ENCODE measurements at places on chromosomes 12 and 14. TPM values are rescaled to one million over a fixed set of nuclear protein-coding genes. Genes with fewer than 3 reads are reported as not detected.

ZNF84 gene
- total RNA-seq = 11.4 TPM

TPPP2 gene
- total RNA-seq = not detected

PTGDR gene
- not detected for total RNA-seq

VWF gene
- total RNA-seq = 0.06 TPM

ULK1 gene
- total RNA-seq = 8.2 TPM

CFAP251 gene
- total RNA-seq = 4.6 TPM

TCL1B gene
- not detected for total RNA-seq

EFS gene
- total RNA-seq = 15.2 TPM

BCL11B gene
- 0.23 TPM for total RNA-seq

SRRM4 gene
- total RNA-seq = not detected

NKX2-1 gene
- total RNA-seq = not detected

OTUB2 gene
- 15.0 TPM for total RNA-seq

DNA sequence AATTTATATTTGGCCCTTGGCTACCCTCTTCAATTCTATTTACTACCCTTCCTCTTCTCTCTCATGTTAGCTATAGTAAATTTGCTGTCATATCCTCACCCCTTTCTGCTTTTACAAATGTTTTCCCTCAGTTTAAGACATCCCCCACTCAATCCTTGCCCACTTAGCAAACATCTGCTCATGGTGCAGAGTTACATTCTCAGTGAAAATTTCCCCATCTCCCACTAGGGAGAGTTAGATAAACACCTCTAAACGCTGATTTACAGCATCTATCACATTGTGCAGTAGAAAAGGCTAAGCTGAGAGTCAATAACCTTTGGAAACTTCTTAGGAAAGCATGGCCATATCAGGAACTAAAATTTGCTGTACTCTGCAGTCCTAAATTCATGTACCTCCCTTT is 69.0 kb downstream of the DENND5B start:
- no peak for DNase-seq

- no peak for DNase-seq
Observed at GRCh38 chr12:124626971-124627411, 59.6 kb upstream of the NCOR2 start.

- DNase-seq = no peak
Observed at GRCh38 chr12:102736328-102736727, 180.7 kb downstream of the PAH start.

DNA sequence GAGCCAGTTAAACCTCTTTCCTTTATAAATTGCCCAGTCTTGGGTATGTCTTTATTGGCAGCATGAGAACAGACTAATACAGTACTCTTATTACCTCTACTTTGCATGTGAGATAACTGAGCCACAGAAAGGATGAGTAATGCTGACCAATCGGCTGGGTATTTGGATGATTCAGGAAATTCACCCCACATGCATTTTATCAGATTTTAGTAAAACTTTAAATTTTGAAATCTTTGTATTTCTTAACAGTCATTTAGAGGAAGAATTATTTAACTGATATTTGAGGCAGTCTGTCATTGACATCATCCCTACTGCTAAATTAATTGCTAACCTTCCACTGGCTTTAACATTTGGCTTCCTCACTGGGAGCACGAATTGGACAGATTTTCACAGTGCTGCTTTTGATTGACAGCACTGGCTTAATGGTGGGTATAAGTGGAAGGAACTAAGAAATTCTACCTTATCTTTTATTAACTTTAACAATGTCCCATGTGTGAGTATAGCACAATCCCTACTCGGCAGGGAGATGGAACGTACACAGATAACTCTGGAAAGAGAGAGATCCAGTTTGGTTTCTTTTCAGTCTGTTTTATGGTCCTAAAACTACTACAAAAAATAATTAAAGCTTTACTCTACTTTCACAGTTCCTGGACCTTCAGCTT is 261.0 kb downstream of the DACT1 start:
- peak; percentile 64 for DNase-seq

DNA sequence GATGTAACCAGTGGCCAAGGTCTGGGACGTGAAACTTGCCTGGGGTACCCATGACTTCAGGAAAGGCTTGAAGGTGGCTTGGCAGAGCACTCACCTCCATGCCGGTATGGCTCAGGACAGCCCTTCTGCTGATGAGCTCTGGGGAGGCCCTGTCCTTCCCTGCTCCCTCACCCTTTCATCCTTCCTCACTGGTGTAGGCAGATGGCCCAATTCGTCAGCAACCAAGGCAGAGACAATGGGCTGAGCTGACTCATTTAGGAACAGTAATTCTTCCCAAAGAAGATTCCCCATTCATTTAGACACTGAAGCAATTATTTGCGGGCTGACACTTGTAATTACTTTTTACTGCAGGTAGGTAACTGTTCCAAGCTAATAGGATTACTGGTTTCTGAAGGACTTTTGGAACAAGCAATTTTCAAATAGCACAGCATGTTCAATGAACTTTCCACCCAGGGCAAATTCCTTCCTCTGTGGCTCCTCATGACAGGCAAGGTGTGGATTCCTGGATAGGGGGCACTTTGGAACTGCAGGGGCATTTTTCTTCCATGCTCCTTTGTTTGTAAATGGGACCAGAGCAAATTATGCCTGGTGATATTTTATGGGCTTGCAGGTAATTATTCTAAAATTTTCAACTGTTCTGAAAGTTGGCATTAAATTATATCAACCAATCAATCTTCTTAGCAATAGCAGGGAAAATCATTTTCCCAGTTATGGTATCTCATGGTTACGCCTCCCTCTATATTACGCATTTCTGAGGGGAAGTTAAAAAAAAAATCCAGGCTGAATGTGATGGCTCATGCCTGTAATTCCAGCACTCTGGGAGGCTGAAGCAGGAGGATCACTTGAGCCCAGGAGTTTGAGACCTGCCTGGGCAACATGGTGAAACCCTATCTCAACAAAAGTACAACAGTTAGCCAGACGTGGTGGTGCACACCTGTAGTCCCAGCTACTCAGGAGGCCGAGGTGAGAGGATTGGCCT is 24.1 kb upstream of the NRDE2 start:
- no peak for DNase-seq

- no peak for DNase-seq
Observed at GRCh38 chr12:52613384-52614030, 4.9 kb downstream of the KRT73 start.

DNA sequence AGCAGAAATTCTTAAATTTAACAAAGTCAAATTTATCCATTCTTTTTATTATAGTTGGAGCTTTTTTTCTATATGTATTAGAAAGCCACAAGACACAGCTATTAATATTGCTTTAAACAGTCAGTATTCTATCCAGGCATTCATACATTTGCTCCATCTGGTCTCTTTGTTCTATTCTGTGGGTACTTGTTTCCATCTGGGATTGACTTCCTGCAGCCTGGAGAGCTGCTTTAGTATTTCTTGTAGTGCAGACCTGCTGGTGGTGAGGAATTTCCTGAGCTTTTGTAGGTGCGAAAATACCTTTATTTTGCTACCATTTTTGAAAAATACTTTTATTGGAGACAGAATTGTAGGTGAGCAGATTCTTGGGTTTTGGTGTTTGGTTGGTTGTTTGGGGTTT is 29.0 kb downstream of the CCDC60 start:
- DNase-seq = no peak

DNA sequence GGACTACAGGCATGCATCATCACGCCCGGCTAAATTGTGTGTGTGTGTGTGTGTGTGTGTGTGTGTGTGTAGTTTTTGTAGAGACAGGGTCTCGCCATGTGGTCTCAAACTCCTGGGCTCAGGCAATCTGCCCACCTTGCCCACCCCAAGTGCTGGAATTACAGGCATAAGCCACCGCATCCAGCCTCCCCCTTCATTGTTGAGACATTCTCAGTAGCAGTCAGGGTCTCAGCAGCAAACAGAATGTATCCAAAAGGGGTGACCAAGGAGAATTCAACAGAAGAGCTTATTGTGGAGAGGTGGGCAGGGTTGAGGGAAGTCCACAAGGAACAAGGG is 37.3 kb upstream of the PLEKHG6 start:
- DNase-seq = no peak

DNA sequence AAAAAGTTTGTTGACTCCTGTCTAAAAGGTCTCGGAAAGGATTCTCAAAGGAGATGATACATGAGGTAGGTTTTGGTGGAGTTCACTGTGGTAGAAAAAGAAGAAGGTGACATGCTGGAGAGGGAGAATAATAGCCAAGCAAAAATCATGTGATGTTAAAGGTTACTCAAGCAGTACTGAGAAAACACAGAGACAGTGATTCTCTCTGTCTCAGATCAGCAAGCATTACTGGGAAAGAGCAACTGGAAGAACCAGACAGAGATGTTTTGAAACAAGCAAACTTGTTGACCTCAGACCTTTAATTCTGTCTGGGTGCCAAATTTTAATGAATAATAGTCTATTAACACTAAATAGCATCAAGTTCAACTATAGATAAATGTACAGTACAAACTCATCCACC is 183.5 kb upstream of the PLEKHG7 start:
- peak; percentile 72 for DNase-seq

DNA sequence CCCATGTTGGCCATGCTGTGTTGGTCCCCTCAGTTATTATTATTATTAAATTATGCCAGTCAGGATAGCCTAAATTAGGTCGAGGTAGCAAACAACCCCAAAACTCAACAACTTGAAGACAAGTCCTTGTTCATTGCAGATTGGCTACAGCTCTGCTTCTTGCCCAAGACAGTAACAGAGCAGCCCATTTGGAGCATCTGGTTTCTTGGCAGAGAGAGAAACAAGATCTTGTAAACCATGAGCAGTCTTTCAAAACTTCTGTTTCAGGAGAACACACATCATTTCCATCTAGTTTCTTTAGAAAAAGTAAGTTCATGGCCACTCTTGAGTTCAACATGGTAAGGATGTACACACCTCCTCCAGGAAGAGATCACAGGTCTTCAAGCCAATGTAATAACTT is 52.3 kb downstream of the E2F7 start:
- DNase-seq = no peak

DNA sequence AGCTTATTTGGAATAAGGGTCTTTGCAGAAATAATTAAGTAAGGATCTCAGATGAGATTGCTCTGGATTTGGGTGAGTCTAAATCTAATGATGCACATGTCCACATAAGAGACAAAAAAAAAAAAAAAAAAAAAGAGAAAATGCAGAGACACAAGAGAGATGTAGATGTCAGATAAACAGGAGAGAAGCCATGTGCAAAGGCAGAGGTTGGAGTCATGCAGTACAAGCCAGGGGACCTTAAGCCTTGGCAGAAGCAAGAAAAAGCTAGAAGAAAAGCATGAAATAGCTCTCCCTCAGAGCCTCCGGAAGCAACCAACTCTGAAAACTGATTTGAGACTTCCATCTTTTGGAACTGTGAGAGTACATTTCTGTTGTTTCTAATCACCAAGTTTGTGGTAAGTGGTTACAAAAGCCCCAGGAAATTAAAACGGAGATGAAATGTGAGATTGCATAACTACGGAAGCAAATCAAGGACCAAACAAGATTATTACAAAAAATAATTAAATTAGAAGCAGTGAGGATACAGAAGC is 1304.0 kb upstream of the SEL1L start:
- DNase-seq = no peak

GRCh38 chr12:89161557-89161956 is 190.7 kb downstream of the DUSP6 start:
- DNase-seq = no peak

- DNase-seq = no peak
Observed at GRCh38 chr12:6703631-6704030, 3.0 kb upstream of the PIANP start.

DNA sequence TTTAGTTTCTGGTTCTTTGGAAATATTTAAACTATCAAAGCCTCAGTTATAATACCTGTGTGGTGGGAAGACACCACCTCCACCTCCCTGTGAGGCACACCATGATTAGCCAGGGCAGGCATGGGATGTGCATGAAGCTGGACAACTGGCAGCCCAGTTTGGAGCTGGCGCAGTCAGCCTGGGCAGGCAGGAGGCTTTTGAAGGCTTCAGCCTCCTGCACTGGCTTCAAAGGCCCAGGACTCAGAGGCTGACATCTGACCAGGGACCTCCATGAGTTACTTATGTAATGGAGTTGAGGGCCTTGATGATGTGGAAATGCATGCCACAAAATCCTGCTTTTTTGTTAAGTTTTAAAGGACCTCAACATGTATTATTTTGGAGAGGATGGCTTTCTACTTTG is 30.3 kb downstream of the C14orf132 start:
- no peak for DNase-seq

DNA sequence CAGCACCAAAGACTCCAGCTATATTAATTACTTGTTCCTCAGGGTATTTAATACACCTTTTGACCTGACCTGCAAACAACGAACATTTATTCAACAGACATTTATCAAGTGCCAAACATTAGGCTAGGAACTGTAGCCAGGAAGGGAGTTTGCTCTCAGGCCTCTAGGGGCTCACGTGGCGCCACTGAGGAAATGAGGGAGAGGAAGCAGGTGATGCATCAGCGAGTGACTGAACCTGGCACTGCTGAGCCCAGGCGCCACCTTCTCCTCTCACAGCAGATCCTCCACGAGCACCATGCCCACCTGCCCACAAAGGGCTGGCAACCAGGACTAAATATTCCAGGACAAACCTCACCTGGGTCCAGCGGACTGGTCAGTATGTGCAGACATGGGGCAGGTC is 50.2 kb downstream of the SETD3 start:
- no peak for DNase-seq

DNA sequence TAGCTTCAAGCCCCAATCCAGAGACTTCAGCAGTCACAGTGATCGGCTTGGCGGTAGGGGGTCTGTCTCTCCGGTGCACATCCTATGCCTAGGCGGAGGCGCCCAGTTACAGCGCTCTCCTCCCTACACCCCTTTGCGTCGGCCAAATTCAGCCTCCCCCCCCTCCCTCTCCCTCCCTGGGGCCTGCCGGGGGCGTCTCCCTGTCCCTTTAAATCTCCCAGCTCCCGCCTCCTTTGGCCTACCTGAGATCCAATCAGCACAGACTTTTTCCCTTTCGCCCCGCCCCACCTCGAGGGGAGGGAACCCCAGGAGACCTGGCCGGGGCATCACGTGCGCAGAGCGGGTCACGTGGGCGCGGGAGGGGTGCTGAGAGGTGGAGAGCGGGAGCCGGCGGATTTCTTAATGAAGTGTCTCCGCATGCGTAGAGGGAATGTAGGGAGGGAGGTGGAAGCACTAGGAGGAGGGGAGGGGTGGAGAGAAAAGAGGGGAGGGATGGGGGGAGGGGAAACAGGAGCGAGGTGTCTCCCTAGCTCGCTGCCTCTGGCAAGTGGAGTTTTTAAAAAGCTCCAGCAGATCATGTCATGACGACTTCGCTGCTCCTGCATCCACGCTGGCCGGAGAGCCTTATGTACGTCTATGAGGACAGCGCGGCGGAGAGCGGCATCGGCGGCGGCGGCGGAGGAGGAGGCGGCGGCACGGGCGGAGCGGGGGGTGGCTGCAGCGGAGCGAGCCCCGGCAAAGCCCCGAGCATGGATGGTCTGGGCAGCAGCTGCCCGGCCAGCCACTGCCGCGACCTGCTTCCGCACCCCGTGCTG is at the start of gene HOXC13:
TSS of gene HOXC13 (plus strand) at position 506 of the 815 bp plus-strand sequence. CDS start at position 582, 76 bp downstream.
- DNase-seq = peak; percentile 12

GRCh38 chr14:58639198-58639565 is 1.4 kb downstream of the DACT1 start:
- no peak for DNase-seq

- no peak for DNase-seq
Observed at GRCh38 chr14:99720941-99721791, 37.1 kb downstream of the CYP46A1 start.

GRCh38 chr12:19238540-19238939 is 109.0 kb downstream of the PLEKHA5 start:
- DNase-seq = no peak

GRCh38 chr14:74596741-74597450 is 15.1 kb downstream of the LTBP2 start:
- no peak for DNase-seq

- no peak for DNase-seq
Observed at GRCh38 chr14:34966413-34966812, 16.4 kb upstream of the SRP54 start.

- DNase-seq = no peak
Observed at GRCh38 chr14:94970941-94971730, 186.2 kb downstream of the DICER1 start.

- DNase-seq = no peak
Observed at GRCh38 chr14:24122898-24123297, 7.6 kb upstream of the FITM1 start.
